ENCODE measurements at places on chromosomes 13 and 19.

DNA sequence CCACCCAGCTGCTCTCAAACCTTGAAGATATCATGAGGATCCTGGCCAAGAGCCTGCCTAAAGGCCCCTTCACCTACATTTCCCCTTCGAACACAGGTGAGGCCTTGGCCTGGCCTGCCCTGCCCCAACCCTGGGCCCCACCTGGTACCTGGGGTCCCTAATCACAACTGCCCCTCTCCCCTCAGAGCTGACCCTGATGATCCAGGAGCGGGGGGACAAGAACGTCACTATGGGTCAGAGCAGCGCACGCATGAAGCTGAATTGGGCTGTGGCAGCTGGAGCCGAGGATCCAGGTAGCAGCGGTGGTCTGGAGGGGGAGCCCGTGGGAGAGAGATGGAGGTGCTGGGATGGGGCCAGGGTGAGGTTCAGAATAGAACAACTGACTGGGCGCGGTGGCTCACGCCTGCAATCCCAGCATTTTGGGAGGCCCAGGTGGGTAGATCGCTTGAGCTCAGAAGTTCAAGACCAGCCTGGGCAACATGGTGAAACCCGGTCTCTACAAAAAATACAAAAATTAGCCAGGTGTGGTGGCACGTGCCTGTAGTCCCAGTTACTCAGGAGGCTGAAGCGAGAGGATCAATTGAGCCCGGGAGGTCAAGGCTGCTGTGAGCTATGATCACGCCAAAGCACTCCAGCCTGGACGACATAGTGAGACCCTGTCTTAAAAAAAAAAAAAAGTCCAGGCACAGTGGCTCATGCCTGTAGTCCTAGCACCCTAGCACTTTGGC is 17.5 kb downstream of the DDX39A start:
- no peak for DNase-seq

- no peak for DNase-seq
Observed at GRCh38 chr13:35198613-35199200, 256.6 kb downstream of the NBEA start.

- peak; percentile 55 for DNase-seq
Observed at GRCh38 chr19:18697680-18698079, 14.2 kb downstream of the CRTC1 start.

DNA sequence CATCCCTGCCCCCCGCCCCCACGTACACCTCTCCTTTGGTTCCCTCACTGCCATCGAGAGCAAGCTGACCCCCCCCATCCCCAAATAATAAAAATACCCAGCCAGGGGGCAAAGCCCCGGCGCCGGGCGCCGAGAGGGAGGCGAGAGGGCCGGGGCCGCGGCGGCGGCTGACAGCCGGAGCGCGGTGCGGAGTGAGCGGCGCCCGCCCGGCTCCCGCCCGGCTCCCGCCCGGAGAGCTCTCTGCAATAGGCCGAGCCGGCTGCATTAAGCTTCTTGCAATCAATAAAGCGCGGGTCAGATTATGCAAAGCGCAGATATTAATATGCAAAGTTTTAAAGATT is 40.9 kb downstream of the DEDD2 start:
- DNase-seq, result no peak

DNA sequence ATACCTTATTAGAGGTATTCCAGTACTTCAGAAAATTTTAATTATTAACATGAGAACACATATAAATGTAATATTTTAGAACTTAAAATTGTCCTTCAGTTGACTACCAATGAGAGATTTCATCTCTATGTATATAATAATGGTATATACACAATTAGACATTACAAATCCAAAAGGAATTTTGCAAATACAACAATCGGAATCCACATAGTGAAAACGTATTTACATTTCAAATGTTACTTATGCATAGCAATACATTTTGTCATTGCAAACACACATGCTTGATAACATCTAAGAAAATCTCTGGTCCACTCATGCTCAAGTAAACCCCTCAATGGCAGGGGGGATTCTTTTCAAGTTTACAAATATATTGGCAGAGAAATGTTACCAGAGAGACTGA is 2345.2 kb downstream of the PCDH9 start:
- no peak for DNase-seq

GRCh38 chr13:92362717-92363116 is 863.9 kb upstream of the GPC6 start:
- no peak for DNase-seq

DNA sequence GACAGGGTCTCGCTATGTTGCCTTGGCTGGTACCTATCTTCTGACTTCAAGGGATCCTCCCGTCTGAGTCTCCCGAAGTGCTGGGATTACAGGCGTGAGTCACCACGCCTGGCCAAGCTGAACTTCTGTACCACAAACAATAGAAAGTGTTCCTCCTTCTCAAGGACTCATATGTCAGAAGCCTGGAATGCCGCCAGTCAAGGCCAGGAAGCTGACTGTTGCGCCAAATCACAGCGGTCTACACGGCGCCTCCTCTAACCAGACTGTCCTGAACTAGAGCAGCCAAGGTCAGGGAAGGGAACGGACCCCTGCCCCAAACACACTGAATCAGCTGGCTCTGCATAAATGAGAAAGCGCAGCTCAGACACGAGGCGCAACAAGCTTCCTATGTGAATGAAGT is 14.6 kb downstream of the RAB20 start:
- DNase-seq, result peak; percentile 81

- DNase-seq, result no peak
Observed at GRCh38 chr13:75682326-75682725, 46.2 kb downstream of the LMO7 start.

- no peak for DNase-seq
Observed at GRCh38 chr19:32580353-32580900, 563 bp upstream of the PDCD5 start.

DNA sequence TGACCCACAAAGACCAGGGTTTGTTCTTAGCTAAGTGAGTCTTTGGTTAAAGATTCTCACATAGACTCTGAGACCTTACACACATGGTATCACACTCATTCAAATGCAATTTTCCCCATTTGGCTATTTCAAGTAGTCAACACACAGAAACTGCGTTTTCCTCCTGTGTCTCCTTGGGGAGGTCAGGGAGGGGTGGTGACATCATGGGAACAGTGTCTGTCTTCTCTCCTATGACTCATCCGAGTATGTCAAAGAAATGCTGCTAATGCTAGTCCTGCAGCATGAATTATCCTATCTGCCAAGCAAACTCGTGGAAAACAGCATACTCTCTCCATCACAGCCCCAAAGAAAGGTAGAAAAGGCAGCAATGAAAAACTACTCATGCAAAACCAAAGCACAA is 100.2 kb downstream of the ENOX1 start:
- DNase-seq, result no peak

GRCh38 chr13:112638157-112638750 is 50.3 kb upstream of the TUBGCP3 start:
- DNase-seq, result no peak

DNA sequence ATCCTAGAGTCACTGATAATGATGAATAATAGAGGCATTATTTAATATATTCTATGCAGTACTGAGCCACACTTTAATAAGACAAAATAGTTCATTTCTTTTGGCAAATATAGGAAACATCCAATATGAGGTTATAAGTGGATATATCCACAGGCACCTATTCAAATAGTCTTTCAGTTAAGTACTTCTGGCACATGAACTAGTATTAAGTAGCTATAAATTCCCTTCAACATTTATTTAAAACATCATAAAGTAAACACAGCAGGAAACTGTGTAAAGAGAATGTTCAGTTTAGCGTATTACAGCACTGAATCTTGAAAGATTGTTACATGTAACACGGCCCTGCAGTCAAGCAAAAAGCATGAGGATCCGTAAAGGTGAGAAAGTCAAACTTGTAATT is 463.3 kb upstream of the KLF12 start:
- DNase-seq, result no peak

DNA sequence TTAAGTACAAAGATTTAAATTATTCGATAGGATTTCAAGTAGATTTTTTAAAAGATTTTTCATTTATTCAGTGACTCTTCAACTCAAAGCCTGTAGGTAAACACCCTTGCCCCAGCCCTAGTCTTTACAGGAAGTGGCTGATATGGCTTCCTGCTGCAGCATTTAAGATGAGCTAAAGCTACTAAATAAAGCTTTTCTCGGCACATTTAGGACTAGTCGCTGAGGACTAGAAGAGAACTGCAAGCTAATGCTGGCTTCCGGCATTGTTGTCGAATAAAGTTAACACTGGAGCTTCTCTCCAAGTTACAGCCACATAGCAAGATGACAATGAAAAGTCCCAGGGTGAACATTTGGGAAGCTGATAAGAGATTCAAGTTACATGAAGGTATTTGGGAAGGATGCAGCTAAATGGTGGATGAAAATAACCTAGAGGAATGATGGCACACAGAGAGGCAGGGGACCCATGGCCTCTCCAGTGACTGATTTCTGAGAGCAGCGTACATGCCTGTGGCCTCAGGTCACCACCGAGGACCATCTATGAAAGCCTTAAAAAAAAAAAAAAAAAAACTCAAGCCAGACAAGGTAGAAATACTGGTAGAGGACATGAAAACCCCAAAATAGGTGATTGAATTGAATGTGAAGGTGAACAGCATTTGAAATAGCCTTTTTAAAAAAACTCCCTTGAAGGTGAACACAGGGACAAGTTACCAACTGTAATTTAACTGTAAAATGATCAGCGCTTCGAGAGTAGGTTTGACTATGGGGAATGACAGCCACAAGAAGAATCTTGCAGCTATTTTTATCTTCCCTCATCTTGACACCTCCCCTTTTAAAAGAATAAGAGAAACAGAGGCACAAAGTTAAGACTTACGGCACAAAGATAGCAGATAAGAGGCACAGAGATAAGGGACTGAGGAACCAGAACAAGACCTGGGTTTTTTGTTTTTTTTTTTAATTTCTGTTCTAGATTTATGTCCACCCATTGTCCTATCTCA is 155.4 kb downstream of the DCT start:
- no peak for DNase-seq

DNA sequence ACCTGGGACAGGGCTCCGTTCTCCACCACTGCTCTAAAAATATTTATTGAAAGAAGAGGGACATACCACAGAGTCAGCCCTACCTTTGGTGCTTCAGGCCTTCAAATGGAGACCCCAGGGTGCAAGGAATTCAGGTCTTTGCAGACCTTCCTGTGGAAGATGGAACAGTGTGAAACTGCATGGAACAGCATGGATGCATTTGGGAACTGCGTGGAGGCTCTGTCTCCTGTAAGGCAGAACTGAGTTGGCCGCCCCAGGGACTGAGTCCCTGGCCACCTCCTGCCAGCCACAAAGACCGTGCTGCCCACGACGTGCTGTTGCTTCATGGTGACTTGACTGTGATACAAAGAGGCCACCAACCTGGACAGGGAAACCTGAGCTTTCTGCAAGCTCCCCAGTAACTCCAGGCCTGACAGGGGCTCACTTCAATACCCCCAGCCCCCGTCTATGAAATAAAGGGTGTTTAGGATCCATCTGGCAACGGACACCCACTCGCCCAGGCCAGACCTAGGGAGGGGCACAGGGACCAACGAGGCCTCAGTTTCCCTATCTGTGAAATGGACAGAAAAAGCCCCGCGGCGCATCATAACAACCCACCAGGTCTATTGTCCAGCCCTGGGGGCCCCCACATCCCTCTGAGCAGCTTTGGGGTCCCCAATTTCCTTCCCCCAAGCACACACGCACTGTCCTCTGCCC is 58.6 kb upstream of the KLF2 start:
- no peak for DNase-seq

DNA sequence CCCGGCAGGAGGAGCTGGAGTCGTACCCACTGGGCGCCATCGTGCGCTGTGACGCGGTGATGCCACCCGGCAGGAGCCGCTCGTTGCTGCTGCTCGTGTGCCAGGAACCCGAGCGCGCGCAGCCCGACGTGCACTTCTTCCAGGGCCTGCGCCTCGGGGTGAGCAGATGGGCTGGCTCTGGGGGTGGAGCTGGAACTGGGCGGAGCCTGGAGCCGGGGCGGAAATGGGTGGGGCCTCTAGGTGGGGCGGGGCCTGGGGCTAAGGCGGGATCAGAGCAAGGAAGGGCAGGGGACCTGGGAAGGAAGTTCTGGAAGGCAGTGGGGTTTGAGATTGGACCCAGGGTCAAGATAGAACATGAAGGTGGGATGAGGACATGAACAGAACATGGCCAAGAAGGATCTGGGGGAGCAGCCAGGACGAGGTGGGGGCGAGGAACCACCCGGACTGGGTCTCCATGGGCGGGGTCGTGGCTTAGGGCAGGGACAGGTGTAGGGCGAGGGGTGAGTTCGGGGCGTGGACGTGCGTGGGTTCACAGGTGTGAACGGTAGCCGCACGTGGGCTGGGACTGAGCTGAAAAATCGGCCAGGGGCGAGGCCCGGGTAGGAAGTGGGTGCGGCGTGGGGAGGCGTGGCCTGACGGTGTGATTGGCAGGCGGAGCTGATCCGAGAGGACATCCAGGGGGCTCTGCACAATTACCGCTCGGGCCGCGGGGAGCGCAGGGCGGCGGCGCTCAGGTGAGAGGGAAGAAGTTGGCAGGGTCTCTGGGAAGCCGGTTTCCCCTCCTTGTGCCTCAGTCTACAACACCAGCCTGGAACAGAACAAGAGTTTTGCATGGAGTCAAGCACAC is 4.7 kb downstream of the EPS8L1 start:
- DNase-seq, result peak; percentile 73

- DNase-seq, result no peak
Observed at GRCh38 chr13:93397619-93398018, 171.0 kb downstream of the GPC6 start.

DNA sequence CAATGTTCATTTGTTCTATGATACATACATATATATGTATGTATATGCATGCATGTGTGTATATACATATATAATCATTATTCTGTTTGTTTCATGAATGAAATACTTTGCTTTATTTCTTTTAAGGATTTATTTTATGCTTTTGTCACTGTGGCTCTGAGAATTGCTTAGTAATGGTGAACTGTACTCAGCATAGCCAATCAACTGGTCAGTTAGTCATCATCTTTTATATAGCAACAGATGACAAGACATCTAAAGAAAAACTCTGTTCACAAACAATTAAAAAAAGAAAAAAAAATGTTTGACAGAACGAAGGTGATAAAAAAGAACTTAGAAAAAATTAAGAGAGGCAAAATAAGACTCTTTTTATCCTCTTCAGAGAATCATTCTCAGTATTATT is 1440.3 kb downstream of the PCDH9 start:
- DNase-seq, result no peak

DNA sequence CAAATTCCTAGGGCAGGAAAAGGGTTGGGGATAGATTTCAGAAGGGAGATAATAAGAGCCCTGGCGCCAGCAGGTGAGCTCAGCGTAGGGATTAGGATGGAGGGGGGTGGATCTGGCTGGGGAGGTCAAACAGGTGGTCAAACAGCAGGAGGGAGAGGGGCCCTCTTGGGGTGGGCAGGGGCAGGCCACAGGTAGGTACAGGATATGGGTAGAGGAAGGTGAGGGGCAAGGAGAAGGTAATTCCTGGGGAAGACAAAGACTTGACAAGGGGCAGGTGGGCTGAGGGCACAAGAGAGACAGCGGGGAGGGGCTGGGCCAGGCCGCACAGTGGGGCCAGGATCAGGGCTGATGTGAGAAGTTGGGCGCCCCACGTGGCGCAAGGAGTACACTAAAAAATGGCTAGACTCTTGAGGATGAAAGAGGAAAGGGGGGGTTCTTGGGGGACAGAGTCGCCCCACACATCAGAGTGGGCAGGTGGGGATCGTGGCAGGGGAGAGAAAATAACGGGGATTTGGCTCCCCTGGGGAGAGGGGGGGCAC is 713 bp downstream of the KRI1 start:
- no peak for DNase-seq
